ENCODE measurements at places on chromosomes 13 and 19.

DNA sequence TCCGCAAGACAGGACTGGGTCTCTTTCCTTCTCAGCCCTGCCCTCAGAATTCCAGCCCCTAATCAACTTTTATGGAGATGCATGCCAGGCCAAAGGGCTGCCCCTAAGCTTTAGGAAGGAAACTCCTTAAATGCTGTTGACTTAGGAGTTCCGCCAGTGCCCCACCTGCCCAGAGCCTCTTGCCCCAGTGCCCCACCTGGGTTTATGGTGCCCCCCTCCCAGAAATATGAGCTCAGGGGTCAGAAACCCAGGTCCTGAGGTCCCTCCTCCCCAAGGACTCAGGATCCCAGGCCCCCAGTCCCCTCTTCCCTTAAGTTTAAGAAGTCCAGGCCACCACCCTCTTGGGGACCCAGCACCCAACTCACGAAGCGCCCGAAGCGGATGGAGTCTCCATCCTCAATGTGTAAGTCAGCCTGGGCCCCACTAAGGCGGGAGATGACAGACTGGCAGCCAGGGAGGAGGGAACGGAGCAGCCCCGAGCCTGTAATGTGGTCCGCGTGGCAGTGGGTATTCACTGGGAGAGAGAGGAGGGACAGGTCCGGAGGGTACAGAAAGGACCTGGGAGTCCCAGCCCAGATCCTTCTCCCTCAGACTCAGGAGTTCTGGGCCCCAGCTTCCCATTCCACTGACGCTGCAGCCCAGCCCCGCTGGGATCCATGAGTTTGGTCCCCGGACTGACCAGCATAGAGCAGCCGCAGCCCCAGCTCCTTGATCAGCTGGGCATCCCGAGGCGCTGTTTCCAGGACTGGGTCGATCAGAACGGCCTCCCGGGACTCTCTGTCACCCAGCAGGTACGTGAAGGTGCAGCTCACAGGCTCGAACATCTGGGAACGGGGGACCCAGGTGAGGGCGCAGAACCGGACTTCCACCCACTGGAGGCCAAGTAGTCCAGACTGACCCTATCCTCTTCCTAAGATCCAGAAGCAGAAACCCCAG is 897 bp downstream of the ETHE1 start:
- DNase-seq = no peak

GRCh38 chr13:77397636-77398035 is 70.7 kb upstream of the MYCBP2 start:
- DNase-seq = no peak

DNA sequence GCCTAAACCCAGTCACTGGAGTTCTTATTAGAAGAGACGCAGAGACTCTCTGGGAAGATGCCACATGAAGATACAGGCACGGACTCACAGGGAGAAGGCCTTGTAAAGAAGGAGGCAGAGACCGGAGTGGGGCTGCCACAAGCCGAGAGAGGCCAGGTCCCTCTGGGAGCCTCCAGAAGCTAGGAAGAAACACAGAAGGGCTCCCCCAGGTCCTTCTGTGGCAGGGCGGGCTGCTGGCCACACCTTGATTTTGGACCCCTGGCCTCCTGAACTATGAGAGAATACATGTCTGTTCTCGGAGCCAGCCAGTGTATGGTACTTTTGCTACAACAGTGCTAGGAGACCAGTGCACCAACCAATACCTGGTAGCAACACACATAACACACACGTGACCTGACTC is 140.1 kb upstream of the SPACA7 start:
- no peak for DNase-seq

DNA sequence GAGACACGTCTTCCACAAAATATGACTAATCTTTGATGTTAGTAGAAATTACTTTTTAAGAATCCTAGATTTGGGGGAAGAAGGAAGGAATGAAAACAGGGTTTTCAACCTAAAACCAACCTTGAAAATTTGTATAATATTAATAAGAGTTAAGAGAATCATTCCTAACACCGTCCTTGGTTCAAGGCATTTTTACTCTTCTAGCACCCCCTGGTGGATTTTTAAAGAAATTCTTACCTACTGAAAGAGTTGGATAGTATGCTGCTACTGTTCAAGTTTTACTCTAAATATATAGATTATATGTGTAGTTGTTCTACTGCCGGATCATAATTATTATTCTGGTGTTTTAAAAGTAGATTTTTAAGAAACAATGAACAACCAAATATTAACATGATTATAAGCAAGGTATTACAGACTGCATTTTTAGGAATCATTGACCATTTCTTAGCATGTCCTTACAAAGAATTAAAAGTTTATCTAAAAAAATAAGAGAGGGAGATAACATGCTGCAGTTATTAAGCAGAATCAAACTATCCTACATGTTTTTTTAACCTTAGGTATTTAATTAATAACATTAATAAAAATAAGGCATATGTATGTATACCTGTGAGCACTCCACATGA is 7.4 kb upstream of the SLITRK6 start:
- DNase-seq = peak; percentile 7

- DNase-seq = no peak
Observed at GRCh38 chr13:96130818-96131340, 41.0 kb downstream of the HS6ST3 start.

DNA sequence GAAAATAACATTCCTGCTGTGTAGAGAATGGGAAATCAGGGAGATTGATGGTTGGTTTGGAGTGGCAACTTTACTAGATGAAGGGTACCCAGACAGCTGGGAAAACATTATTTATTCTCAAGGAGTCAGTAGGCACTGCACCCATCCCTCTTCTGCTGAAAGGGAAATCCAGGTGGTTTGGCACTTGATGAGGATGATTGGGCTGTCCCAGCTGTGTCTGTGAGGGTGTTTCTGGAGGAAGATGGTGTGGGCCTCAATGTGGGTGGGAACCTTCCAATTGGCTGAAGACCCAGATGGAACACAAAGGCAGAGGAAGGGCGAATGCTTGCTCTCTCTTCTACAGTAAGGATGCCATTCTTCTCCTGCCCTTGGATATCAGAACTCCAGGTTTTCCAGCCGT is 10.4 kb upstream of the SACS start:
- no peak for DNase-seq

- no peak for DNase-seq
Observed at GRCh38 chr19:8611391-8611876, 919 bp upstream of the ADAMTS10 start.

DNA sequence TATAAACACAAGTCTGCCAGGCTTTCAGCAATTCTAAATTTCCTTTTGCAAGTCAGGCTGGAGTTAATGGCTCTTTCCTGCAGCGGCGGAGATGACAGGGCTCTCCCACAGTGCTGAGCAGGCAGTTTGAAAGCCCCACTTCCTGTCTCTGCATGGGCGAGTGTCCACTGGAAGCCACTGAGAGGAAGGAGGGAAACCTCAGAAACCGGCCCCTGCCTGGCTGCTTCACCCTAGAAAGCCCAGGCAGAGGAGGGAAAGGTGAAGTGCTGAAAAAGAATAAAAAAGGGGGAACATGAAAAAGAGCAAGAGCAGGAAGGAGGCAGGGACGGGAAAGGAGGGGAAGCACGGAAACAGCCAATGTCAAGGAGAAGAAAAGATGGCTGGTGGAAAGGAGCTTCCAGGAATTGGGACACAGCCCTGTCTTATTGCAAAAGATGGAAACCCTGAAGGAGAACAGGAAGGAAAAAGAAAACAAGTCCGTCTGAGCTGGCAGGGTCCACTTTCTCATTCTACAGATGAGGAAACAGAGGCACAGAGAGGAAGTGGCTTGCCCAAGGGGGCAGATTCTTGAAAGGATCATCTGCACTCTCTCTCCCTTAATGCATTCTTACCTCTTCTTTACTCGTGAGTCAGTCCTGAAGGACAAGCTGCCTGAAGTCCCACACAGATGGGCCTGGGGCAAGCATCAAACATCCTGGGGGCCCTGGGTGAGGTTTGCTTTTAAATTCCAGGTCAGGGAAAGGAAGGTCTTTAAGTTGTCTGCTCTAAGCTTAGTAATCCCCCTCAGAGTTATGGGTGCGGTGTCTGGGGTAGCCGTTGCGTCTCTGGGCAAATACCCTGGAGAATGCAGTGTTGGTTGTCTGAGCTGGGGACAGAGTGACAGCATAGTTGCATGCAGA is 38.8 kb upstream of the ALOX5AP start:
- no peak for DNase-seq

GRCh38 chr13:107907065-107907805 is 308.1 kb downstream of the LIG4 start:
- no peak for DNase-seq

- DNase-seq = no peak
Observed at GRCh38 chr13:33659894-33660293, 158.1 kb upstream of the RFC3 start.
